Left lung (tissue), 14 donors: ENCODE measurements at places on chromosomes 11 and 22.
A peak's percentile ranks its signal among the peaks of the same experiment; 100 is the strongest.

- no peak for DNase-seq
Measured at GRCh38 chr11:126293726-126294125, 10.1 kb upstream of the DCPS start.

DNA sequence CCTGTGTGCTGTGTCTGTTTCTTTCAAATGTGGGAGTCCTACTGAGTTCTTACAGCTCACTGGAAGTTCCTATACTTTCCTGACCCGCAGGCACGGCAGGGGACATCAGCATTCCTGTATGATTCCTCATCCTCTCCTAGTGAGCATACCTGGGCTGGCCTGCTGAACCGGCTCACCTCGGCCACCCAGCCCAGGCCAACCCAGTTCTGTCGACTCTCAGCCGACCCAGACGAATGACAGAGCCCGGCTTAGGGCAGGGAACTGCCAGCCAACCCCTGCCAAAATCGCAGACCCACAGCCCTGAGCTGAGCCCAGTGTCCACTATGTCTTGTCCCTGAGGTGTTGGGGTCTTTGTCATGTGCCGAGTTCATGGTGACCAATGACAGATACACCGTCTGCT lies 339.7 kb downstream of the BRD1 start:
- peak; percentile 23 for DNase-seq

GRCh38 chr11:126331286-126331685 lies 24.2 kb upstream of the ST3GAL4 start:
- DNase-seq: no peak

- DNase-seq: no peak
Measured at GRCh38 chr11:106794058-106794457, 224.2 kb downstream of the GUCY1A2 start.

- no peak for DNase-seq
Measured at GRCh38 chr22:32752326-32752725, 49.2 kb upstream of the TIMP3 start.

DNA sequence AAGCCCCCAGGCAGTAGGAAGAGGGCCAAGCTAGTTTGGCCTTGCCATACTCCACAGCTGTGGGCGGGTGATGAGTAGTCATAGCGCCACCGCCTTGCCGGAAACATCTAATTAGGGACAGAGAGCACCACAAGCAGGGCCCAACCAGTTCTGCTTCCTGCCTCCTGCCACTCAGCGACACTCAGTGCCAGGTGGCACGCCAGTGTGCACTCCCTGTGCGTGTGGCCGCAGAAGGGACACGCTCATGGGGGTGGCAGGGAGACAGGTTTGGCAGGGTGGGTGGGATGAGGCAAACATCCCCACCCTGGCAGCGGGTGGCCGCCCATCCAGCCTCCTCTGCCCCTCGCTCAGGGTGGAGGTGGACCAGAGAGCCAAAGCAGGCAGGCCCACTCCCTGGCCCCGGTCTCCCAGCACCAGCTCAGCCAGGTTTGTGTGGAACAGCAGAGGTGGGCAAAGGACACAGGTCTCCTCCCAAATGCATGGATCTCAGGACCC lies 4.9 kb downstream of the OVOL1 start:
- no peak for DNase-seq

GRCh38 chr11:28090052-28090749 lies 17.8 kb downstream of the KIF18A start:
- DNase-seq: no peak
